ENCODE measurements at places on chromosomes 3 and 15.

DNA sequence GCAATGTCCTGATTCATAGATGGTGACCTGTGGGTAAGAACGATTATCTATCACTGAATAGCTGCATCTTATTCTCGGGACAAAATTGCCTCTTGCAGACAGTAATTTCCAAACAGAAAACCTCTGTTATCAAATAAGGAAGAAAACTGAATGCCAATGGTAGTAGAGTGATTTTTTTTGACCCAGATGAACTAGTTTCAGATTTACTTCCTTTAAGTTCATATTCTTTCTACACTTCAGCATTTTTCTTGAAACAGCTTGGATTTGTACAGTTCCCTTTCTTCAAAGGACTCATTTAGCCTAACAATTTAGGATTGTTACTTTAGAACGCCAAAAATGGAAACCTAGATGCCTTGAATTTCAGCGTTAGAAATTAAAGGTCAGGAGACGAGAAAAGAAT is 14.6 kb downstream of the ETV5 start:
- DNase-seq, result no peak

DNA sequence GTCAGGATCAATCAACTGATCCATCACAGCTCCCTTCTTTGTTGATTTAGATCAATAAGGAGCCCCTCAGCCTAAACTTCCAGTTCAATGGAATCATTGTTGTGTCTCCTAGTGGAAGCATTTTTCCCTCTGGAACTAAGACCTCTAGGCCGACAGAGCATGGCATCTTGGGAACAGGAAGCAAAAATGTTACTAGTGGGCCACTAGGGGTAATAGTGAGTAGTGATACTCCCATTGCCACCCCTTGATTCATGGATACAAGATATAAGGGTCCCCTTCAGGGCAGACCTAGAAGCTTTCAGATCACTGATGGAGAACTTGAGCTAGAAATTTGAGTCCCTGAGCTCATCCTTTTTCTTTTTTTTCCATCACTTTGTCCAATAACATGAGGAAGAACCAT is 40.4 kb upstream of the AZI2 start:
- no peak for DNase-seq

GRCh38 chr3:132290833-132291232 is 26.4 kb upstream of the ACP3 start:
- no peak for DNase-seq

GRCh38 chr3:23183731-23184130 is 19.4 kb upstream of the UBE2E2 start:
- no peak for DNase-seq

DNA sequence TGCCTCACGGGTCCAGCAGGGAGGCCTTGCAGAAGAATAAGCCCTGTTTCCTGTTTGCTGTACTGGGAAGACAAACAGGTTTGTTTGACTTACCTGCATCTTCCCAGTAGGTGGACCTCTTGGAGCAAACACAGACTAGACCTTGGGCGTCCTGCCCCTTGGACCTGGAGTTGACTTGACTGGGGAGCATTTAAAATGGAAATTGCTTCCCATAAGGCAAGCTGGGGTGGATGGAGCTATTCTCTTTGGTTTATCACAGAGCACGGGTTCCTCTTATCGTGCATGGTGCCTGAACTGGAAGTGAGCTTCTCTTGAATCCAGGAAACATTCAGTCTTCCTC is 151.4 kb downstream of the RPLP1 start:
- no peak for DNase-seq

DNA sequence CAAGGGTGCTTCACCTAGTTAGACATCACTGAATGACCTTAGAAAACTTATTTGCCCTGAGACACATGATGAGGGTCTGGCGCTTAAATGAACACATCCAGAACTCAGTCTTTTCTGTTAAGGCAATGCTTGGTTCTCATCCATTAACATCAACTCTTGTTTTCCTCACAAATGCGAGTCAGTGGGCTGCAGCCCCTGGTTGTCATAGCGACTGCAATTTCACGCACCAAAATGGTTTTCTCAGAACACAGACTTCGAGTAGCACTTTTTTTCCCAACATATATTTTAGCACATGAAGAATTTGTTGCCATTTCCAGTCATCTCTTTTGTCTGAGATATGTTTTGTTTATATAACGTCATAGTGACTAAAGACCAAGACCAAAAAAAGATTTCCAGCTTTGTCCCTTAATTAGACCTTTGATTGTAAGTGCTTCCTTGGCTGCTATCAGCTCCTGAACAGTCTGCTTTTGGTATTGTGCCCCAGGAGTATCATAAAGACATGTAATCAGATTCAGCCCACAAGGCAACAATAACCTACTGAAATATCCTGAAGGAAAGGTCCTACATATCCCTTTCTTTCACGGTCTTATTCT is 68.5 kb downstream of the GPR176 start:
- no peak for DNase-seq

DNA sequence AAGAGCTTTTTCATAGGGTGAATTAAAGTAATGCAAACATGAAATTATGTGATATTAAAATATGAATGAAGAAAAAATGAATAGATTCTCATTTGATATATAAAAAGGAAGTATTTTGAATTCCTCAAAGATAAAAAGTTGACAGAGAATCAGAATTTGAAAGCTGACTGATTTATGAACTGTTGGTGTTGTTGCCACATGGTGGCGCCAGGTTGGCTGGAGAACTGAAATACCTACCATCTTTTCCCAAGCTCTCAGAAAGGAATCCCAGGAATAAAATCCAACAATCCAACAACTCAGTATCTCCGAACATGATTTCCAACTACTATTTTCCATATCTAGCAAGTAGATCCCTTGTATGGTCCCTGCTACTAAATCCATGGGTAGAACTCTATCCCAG is 3.1 kb downstream of the MYRIP start:
- DNase-seq, result no peak

GRCh38 chr15:76070921-76071635 is 11.3 kb downstream of the TMEM266 start:
- DNase-seq, result no peak

DNA sequence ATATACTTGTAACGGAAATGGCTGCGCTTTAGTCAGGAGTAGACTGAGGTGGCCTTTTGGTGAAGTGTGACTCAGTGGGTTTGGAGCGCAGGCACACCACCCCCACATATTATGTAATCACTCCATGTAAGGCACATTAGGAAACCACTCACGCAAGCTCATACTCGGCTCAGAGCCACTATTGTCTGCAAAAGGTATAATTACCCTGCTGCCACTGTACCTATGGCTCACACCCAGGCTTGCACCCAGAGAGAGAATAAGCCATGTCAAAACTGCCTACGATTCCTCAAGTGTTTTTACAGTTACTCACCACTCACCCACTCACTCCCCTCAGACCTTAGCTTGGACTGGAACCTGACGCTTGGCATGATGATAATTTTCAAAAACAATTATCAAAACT is 611.9 kb upstream of the CCDC54 start:
- no peak for DNase-seq

DNA sequence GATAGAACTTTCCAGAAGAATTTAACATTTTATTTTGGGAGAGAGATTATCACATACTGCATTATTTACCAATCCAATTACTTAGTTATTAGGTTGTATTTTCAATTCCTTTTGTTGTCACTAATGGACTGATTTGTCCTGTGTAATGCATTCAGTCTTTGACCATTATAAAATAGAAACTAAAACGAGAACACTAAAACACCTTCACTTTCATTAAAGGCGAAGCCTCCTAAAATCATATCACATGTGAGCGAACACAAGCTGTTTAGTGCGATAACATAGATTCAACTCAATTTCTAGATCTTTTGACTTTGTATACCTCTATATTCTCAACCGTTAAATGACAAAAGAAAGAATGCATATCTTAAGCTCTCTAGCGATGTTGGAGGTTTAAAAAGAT is 253.4 kb downstream of the VGLL3 start:
- no peak for DNase-seq

DNA sequence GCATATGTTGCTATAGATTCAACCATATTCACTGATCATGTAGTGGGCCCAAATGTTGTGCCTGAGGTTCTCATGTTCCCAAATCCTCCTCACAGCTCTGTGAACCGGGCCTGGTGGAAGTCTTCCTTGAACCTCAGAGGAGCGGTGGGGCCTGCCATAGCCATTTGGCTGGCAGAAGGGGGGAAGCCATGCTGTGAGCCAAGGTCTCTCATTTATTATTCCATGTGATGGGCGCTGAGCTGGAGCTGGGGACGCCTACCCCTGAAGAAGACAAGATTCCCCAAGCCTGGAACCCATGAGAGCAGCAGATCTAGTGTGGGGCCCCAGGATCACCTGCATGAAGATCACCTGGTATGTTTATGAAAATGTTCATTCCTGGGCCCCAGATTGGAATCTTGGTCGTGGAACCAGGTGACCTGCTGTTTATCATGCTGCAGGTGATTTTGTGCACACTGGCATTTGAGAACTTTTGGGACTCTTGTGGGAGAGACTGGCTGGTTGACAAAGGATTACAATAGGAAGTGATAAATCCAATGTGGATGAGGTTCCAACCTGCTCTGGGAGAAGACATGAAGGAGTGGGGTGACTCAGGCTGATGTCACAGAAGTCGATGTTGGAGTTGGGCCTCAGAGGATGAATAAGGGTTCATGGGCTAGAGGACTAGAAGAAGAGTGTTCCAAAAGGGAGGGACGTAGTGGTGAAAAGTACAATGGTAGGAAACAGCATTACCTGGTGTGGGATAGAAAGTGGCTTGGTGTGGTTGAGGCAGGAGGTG is 102.1 kb downstream of the ASB7 start:
- DNase-seq, result no peak

DNA sequence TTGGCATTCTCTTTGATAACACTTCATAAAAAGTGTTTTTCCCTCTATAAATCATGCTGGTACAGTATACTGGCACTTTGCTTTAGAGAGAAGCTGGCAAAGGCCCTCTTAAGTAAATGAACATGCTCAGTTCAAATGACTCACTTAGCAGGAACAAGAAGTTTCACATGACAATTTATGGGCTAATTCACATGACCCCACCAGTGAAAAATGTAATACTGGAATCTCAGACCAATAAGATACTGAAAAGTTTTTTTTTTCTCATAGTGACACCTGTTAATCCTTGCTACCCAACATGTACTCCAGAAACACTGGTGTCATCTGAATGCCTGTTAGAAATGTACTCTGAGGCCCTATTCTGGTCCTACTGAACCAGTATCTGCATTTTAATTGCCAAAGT is 13.9 kb downstream of the BTBD1 start:
- DNase-seq, result no peak

DNA sequence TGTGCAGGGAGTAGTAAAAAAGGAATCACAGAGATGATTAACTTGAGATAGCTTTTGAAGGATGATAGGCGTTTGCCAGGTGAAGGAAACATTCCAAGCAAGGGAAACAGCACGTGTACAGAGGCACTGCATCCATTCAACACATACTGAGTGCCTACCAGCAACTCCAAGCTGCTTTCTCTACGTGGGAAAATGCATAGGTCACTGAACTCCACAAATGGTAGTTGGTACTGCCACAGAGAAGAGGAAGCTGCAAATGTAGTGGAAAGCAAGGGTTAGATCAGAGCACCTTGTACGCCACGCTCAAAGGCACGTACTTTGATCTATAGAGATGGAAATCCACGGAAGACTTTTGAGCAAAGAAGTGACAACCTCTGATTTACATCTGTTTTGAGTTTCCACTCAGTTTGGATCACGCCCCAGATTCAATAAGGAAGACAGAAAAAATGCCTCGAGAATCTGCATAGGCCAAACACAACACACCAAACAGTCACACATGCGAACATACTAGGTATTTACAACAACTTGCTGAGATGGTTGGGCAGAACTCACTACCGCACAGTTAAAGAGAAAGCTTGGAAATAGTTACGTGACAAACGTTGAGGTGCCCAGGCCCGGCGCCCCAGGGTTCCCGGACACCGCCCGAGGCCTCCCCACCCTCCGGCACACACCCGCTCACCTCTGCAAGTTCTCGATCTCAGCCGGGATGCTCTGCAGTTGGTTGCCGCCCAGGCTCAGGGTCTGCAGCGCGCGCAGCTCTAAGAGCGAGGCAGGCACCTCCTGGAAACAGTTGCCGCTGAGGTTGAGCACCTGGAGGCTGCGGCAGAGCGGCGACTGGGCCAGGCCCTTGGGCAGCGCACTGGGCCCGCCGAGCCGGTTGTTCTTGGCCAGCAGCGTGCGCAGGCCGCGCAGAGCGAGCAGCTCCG is 826 bp downstream of the LRRC58 start:
- no peak for DNase-seq

DNA sequence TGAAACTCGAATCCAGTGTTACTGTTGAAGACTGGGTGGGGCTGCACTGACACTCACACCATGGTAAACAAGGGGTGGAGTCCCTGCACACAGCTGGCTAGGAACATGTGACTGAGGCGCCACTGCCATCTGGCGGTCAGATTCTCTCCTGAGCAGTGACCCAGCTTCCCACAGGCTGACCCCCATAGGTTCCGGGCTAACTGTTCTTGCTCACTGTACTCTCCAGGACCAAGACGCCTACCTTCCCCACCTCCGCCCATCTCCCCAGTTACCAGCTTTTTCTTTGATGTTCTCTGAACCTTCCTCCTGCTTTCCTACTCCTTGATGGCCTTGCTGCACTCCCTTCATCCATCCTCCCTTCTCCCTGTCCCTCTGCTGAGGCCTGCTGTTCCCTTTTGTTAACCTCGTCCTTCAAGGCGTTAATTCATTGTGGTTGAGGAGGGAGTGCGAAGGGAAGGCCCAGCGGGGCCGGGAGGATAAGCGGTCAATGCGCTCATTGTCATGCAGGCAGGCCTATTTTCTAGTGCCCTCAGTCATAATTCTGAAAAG is 115.2 kb downstream of the ATP8B4 start:
- peak; percentile 57 for DNase-seq

DNA sequence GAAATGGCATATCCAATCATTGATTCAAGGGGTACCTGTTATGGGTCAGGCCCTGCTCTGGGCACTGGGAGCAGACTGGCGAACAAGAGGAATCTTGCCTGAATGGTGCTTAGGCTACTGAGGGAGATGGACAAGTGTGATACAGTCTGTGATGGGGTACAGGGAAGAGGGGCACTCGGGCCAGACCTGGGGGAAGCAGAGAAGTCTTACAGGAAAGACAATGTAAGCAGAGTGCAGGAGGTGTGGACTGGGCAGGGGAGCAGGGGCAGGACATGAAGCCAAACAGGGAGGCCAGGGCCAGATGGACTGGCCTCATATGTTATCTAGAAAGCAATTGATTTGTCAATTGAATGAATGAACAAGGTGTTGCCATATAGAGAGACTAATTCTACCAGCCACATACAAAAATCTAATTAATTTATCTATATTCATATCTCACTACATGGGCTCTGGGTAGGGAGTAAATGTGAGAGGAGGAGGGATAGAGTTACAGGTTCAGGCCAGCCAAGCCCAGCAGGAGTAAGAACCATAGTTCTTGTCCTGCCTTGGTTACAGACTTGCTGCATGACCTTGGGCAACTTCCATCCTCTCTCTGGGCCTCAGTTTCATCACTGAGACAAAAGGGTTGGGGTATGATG is 3.6 kb upstream of the IGDCC4 start:
- DNase-seq, result no peak

- DNase-seq, result no peak
Observed at GRCh38 chr3:157581371-157581770, 78.2 kb upstream of the VEPH1 start.

Data from fibroblast of skin of left biceps (primary cell).